Fibroblast of upper back skin (primary cell): ENCODE measurements at places on chromosomes 5 and 9.

DNA sequence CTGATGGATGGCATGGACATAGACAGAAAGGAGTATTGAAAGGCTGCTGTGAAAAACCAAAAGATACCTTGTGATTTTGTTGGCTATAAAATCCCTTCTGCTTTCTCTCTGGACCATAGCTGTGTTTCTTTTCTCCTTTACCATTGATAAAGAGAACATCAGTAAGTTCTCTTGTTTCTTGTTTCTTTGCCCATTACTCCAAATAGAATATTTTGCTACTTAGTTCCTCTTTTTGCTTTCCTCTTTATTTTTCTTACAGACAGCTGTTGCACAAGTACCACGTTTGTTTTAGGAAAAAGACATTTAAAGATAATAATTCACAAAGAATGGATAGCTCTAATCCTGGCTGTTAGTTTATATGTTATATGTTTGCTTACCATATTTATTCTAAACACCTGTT, 1129.2 kb downstream of the DTWD2 start:
- no peak for DNase-seq

DNA sequence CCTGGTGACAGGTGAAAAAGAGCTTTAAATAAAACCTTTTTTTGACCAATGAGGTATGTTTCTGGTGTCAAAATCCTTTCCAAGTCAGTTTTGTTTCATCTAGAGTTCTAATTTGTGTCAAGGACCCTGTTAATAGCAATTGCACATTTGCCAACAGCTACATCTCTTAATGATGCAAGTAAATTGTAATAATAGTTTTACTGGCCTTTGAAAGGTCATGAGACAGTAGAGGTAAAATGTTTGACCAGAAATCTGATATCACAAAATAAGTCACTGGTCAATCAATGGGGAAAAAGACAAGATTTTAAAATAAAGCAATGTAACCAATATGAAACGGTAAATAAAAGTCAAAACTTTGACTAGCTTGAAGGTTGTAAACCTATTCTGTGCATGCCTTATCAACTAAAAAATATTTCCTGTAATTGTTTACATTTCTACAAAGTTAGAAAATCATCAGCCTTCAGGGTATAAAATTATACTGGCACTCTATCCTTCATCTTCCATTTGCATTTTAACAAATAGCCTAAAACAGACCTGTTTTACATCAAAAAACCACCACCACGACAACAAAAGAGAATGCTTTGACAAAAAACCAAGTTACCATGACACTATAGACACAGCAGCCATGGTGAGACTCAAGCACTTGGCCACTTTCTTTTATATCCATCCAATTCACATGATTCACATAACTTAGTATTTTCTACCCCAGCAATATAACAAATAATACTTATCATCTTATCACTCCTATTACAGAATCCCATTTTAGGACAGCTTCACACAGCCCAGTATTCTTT, 3.0 kb downstream of the NADK2 start:
- no peak for DNase-seq

- peak; percentile 2 for DNase-seq
These were observed 33.1 kb upstream of the HTR4 start for GRCh38 chr5:148687427-148687826.

DNA sequence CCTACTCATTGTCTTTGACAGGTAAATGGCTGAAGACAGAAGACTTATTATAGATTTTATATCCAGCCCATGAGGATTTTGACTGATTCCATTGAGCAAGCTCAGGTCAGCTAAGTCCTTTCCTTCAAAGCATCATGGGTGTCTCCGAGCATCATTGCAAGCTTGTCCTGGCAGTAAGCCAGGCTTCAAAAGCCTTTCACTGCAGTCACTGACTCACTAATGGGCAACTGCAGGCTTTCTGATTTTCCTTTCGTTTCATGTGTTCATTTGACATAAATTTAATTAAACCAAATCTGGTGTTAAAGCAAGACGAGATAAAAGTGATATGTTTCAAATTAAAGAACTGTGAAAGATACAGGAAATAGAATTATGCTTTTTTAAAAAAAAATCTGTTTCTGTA, 426.2 kb downstream of the ANXA1 start:
- peak; percentile 2 for DNase-seq

DNA sequence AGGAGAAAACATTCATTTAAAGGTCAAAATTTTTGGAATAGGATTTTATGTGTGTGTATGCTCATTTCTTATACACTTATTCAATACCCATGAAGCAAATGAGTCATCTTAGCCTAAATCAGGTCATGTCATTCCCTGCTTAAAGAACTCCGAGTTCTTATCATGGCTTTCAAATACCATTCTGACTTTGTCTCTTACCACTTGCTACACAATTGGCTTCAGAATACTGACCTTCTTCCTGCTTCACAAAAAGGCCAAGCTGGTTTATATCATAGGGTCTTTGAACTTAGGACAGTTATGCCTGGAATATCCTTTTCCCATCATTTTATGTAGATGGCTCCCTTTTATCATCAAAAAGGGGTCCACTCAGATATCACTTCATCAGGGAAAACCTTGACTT, 652.2 kb upstream of the WWC1 start:
- peak; percentile 73 for DNase-seq

- no peak for DNase-seq
These were observed 91.3 kb downstream of the RALGPS1 start for GRCh38 chr9:127005770-127006314.

GRCh38 chr5:133756036-133756435, 143.7 kb upstream of the FSTL4 start:
- DNase-seq: no peak

DNA sequence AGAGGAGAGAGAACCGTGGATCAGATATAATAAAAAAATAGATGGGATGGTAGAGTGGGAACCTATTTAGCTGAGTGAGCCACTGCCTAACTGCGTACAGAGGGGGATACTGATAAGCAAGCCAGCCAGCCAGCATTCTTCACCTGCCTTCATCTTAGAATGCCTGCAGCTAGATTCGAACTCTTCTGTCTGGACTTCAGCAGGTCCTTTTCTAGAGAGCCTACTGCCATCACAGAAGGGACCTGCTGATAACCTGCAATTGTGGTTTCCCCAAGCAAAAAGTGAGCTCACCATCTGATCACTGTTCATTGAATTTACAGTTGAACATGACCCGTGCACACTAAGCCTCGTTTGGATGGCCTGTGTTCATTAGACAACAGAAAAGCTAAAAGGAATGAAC, 109.4 kb downstream of the CDC42SE2 start:
- DNase-seq: no peak

- DNase-seq: no peak
These were observed 29.7 kb downstream of the PWWP2A start for GRCh38 chr5:160089531-160089930.

GRCh38 chr9:123724211-123724796, 205.6 kb downstream of the DENND1A start:
- peak; percentile 46 for DNase-seq

- no peak for DNase-seq
These were observed 73.9 kb upstream of the VCAN start for GRCh38 chr5:83397658-83398057.
